ENCODE measurements at places on chromosomes 2 and 18.
A peak's percentile ranks its signal among the peaks of the same experiment; 100 is the strongest.

GRCh38 chr2:33488715-33489540, 12.5 kb downstream of the RASGRP3 start:
- DNase-seq = no peak

- DNase-seq = peak; percentile 78
Observed at GRCh38 chr2:238231251-238231793, 8.5 kb downstream of the HES6 start.

DNA sequence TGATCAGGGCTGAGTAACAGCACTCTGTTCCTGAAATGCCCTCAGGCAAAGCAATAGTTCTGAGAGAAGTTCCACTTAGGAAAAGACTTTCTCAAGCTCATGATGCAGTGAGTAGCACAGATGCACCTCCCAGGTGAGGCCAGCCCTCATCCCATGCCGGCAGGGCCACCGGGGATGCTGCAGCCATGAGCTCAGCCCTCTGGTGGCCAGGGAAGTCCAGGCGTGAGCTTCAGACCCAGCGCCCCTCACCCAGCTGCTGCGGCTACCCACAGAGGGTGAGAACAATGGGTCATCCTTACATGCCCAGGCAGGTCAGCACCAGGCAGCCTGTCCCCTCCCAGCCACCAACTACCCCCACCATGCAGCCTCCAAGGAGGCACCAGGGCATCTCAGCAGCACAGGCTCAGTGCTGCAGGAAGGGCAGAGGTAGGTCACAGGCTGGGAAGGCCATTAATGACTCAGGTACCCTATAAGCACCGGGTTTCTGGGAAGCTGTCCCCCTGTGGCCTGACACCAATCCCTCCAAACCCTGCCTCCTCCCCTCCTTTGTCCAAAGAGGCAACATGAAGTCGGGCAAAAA, 50.6 kb downstream of the TTC32 start:
- no peak for DNase-seq

DNA sequence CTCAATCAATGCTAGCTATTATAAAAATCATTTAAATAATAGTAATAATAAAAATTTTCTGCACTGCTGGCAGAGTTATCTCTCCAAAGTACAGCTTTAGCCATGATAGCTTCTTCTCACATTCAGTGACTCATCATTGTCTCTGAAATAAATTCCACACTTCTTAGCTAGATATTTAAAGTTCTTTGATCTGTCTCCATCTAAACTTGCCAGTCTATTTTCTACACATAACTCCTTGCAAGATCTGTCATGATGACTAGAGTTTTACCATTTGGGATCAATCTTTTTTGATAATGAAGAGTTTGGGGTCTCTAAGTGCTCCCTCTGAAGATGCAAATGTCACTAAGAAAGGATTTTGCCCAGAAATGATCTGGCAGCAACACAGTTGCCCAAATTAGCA, 155.4 kb upstream of the LHCGR start:
- DNase-seq = no peak

- no peak for DNase-seq
Observed at GRCh38 chr2:209933499-209934483, 68.6 kb upstream of the RPE start.

GRCh38 chr18:39909706-39910105, 2045.3 kb upstream of the PIK3C3 start:
- DNase-seq = no peak

DNA sequence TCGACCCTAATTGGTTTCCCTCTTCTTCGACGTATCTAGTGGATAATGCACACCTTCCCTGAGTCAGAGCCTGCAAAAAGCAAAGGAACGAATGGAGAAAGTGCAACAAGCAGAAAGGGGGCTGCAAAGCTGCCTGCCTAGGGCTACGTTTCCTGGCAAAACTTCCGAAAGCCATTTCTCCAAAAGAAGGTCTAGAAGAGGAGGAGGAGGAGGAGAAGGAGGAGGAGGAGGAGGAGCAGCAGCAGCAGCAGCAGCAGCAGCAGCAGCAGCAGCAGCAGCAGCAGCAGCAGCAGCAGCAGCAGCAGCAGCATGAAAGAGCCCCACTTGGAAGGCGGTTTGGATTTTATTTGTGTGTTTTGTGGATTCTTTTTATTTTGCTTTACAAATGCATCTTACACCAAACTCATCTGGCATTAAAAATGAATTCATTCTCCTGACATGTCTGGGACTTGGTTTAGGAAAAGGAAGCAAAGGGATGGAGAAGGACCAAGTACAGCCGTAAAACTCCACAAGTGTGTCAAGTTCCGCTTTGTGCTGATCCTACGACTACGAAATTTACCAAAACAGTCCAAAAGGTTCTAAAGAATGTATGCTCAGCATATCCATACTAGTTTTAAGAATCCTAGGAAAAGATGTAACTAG, 2.0 kb downstream of the TCF4 start:
- DNase-seq = no peak

- no peak for DNase-seq
Observed at GRCh38 chr2:27573452-27573851, 9.4 kb upstream of the ZNF512 start.

- no peak for DNase-seq
Observed at GRCh38 chr2:176552501-176553135, 283.4 kb downstream of the MTX2 start.

- no peak for DNase-seq
Observed at GRCh38 chr2:149629026-149629425, 41.5 kb upstream of the MMADHC start.

GRCh38 chr18:59470561-59471121, 111.6 kb upstream of the LMAN1 start:
- no peak for DNase-seq

DNA sequence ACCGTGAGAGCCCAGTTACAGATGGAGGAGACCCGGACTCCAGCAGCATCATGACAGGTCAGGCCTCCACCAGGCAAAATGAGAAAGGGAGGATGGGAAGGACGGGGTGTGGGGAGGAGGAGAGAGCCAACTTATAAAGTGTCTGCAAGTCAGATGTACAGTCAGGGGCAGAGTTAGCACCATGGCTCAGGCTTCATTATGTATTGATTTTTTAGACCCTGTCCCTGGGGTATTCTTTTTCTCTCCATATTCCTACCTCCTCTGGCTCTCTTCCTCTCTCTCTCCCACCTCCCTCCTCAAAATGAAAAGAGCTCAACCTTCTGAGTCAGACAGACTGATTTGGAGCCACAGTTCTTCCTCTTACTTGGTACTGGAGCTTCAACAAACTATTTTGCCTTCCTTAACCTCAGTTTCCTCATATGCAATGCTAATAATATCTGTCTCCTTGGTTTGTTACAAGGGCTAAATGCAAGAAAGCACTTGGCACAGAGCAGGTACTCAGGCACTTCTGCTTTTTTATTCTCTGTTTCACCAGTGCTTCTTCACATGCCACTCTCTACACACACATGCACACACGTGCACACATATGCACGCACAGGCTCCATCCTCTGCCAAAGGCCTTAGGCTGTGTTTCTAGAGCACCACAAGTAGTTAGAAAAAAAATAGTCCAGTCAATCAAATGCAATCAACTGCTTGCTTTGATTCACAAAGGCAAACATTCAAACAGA, 92.3 kb upstream of the PKDCC start:
- DNase-seq = no peak

GRCh38 chr2:31877008-31877407, 133.8 kb downstream of the MEMO1 start:
- DNase-seq = no peak

- peak; percentile 72 for DNase-seq
Observed at GRCh38 chr2:25276569-25277465, 64.9 kb downstream of the DNMT3A start.

GRCh38 chr2:207791579-207792243, 22.0 kb upstream of the FZD5 start:
- DNase-seq = no peak

DNA sequence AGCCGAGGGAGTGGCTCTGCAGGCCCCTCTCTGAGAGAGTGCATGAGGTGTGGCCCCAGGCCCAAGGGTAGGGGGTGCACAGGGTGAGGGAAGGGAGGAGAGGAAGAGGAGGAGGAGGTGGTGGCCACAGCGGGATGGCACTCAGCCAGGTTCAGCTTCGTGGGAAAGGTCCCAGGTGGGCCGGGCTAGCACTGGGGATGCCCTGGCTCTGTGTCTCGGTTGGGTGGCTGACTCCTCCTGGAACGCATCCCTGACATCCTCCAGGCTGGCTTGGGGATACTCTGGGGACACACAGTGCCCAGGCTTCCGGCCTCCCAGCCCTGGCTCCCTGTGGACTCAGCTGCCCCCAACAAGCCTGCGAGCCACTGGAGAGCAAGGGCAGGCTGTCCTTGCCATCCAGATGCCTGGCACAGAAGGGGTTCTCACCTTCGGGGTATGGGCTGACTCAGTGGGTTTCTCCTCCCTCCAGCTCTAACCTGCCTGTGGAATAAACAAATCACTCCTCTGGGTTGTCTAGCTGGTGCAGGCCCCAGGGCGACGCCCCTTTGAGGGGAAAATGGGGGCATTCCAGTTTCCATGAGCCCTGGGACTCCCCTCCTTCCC, 582 bp upstream of the ZAP70 start:
- peak; percentile 52 for DNase-seq

- no peak for DNase-seq
Observed at GRCh38 chr2:238881353-238882081, 33.6 kb downstream of the TWIST2 start.

DNA sequence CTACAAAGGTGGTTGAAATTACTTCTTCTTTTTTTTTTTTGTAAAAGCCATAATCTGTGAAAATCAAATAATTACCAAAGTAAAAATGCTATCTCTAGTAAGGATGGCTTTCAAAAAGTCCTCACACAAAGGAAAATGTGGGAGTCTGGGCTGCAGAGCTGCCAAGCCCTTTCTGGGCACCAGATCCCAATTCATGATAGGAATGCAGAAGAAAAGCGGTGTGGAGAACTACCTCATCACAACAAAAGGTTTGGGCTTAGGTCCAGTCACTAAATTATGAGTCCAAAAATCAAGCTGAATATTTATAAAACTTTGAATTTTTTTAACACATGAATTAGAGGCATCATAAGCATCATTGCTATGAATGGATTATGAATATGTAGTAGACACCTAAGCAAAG, 30.8 kb upstream of the EPHA4 start:
- DNase-seq = no peak

- no peak for DNase-seq
Observed at GRCh38 chr2:129747500-129748125, 231.9 kb upstream of the RAB6C start.

GRCh38 chr18:63443829-63444228, 21.6 kb upstream of the VPS4B start:
- no peak for DNase-seq

DNA sequence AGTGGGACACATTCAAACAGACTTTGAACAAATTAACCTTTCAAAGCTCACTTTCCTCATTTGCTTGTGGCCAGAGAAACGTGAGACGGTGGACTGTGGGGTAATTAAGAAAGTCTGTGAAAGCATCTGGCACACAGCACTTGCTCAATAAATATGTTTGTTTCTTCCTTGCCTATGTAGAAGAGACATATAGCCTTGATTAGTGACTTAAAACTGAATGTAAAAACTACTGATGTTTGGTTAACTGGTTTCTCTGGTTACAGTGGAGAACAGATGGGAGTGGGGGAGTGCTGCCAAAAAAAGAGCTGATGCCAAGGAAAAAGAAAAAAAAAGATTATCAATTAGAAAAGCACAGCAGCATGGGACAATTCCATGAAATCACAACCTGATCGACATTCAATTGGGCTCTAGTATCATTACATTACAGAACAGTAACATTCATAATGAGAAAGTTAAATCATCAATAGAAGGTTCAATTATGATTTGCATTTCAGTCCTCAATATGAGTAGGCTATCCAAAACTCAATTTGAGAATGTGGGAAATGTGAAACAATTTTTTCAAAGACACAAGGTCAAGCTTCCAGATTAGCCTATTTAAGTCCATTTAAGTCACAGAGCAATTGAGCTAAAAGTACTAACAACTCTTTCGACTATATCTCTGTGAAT, 14.7 kb downstream of the CUL3 start:
- DNase-seq = no peak

GRCh38 chr2:8412082-8412481, 269.8 kb upstream of the ID2 start:
- DNase-seq = no peak

GRCh38 chr2:217993817-217994463, 8.9 kb downstream of the TNS1 start:
- peak; percentile 43 for DNase-seq

- no peak for DNase-seq
Observed at GRCh38 chr18:22879293-22879692, 53.8 kb upstream of the RBBP8 start.

GRCh38 chr2:168060986-168061750, 186.2 kb downstream of the STK39 start:
- no peak for DNase-seq

- DNase-seq = no peak
Observed at GRCh38 chr18:37244618-37245017, 321.0 kb downstream of the CELF4 start.

DNA sequence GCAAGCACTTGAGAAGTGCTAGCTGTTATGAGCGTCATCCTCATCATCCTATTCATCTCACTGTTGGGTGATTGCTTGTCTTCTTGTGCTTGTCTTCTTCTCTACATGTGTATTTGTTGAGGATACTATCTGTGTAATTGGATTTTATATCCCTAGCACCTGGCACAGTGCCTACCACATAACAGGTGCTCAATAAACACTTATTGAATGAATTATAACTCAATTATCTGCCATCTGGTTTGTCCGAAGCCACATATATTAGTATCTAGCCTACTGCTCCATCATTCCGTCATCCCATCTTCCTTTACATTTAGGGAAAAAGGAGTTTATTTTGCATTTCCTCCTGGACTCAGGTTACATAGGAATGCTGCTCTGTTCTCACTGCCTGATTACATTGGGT, 330.4 kb upstream of the ETAA1 start:
- no peak for DNase-seq

DNA sequence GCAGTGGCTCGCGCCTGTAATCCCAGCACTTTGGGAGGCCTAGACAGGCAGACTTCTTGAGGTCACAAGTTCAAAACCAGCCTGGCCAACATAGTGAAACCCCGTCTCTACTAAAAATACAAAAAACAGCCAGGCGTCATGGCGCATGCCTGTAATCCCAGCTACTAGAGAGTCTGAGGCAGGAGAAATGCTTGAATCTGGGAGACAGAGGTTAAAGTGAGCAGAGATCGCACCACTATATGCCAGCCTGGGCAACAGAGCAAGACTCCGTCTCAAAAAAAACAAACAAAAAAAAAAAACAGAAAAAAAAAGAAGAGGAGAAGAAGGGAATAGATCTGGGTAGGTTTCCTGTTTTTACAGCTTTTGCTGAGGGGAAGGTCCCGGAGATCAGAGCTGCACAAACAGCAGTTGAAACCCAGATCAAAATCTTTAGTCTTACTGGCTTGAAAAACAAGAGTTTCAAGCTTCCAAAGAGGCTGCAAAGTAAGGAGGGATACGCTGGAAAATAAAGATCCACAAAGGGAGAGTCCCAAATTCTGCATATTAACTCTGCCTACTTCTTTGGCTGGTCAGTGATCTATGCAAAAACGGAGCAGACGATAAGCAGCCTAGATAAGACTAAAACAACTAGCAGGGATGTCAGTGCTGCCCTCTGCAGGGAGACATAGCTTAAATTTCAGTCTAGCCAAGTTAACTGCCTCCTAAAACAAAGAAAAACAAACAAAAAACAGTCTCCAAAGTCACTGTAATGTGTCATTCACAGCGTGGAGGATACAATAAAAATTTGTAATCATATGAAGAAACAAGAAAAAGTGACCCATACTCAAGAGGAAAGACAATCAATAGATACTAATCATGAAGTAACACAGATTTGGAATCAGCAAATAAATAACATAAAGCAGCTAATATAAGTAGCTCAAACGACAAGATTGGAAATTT, 74.1 kb downstream of the TLK1 start:
- DNase-seq = peak; percentile 60

All from activated CD4-positive, alpha-beta T cell treated with anti-CD3 and anti-CD28 coated beads, Interleukin-2, amount 50 U/mL, for 1 hour (primary cell).